Activated T-cell treated with anti-CD3 and anti-CD28 coated beads for 48 hours (primary cell): ENCODE measurements at places on chromosomes 6 and 20.

DNA sequence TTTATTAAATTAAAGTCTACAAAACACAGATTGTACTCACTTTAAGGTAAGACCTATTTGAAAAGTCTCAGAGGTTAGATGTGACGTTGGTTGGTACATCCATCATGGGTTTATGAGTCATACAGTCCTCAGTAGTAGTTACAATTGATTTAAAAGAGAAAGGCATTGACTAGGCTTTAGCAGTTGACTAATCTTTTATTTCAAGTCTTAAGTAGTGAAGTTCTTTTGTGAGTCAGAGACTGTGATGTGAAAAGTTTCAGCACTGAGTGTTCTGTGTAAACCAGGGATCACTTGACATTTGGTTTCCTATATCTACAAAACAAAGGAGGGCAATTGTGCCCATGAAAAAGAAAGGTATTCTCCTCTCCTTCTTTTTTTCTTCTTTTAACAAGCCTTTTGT, 221.3 kb downstream of the GRIK2 start:
- DNase-seq, result no peak

- no peak for DNase-seq
Observed at GRCh38 chr20:41483553-41483930, 116.9 kb upstream of the EMILIN3 start.

DNA sequence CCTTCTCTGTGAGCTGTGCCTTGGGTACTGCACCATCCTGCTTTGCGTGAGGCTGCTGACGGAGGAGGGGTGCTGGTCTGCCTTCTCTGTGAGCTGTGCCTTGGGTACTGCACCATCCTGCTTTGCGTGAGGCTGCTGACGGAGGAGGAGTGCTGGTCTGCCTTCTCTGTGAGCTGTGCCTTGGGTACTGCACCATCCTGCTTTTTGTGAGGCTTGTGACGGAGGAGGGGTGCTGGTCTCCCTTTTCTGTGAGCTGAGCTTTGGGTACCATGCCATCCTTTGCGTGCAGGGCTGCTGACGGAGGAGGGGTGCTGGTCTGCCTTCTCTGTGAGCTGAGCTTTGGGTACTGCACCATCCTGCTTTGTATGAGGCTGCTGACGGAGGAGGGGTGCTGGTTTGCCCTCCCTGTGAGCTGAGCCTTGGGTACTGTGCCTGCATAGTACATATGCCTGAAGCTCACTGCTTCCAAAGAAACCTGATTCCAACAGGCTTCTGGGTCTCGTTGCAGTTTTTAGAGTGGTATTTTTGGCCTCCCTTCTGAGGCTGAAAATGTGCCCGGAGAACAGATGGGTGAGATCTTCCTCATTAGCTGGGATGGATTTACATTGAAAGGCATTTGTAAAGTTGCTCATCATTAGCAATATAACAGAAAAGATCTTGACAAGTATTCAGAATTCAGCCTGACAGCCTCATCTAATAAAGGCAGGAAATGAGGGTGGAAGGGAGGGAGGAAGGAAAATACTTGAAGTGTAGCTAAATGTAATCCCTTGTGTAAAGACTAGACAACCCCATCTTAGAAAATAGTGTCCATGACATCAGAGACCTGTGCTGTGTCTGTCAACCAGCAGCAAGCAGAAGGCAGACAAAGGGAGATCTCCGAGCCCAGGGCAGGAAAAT, 46.8 kb upstream of the UNC93A start:
- no peak for DNase-seq

DNA sequence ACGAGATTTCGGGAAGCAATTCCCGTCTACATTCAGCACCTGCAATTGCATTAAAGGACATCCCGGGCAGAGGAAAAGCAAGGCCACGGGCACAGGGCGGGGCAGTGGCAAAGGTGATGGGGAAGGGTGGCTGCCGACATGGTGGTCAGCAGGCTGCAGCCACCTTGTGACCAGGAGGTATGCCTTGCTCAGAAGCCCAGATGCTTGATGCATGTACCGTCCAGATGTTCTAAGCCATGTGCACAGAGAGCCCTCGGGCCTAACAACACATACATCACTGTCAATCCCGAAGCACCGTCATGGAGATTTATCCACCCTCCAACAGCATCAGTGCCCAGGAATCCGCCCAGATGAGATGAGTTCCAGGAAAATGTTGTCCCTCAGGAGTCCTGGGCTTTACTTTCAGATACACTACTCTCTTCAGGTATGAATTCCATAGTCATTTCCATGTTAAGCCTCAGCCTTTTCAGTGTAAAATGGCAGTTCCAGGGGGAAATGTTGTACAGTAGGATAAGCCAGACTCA, 77.8 kb upstream of the FRMD1 start:
- no peak for DNase-seq

DNA sequence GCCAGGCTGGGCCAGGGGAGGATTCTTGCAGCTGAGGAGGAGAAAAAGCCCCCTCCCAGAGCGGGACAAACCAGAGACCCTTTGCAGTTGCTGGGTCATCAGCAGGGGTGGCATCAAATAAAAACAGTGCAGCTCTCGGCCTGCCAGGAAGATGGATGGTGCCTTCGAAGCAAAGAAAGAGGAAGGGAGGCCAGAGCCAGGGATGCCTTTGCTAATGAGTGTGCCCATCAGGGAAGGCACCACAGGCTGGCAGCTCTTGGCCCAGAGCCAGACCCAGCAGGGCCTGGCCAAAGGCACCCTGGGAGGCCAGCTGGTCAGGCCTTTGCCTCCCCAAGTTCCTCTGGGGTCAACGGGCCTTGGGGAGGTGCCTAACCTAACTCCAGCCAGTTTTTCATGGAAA, 26.3 kb upstream of the ZNF318 start:
- DNase-seq, result no peak

DNA sequence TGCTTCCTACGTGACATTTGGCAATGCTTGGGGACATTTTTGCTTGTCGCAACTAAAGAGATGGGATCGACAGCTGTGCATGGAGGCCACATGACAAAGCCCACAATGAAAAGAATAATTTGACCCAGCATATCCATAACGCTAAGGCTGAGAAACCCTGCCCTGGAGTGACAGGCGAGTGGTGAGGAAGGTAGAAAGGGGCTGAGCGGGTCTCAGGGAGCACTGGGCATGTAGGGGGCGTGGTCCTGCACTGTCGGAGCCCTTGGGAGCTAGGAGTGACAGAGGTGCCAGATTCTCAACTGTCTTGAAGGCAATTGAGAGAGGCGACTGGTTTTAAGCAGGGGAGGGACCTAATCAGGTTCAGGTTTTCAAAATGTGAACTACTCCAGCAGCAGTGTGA, 13.6 kb downstream of the GGTLC1 start:
- no peak for DNase-seq

- DNase-seq, result no peak
Observed at GRCh38 chr6:45942953-45943352, 72.7 kb downstream of the CLIC5 start.

- DNase-seq, result no peak
Observed at GRCh38 chr20:43430265-43431133, 27.2 kb upstream of the SRSF6 start.

- no peak for DNase-seq
Observed at GRCh38 chr20:44756011-44756688, 10.5 kb downstream of the KCNK15 start.

GRCh38 chr6:166152660-166153059, 15.0 kb downstream of the TBXT start:
- no peak for DNase-seq

DNA sequence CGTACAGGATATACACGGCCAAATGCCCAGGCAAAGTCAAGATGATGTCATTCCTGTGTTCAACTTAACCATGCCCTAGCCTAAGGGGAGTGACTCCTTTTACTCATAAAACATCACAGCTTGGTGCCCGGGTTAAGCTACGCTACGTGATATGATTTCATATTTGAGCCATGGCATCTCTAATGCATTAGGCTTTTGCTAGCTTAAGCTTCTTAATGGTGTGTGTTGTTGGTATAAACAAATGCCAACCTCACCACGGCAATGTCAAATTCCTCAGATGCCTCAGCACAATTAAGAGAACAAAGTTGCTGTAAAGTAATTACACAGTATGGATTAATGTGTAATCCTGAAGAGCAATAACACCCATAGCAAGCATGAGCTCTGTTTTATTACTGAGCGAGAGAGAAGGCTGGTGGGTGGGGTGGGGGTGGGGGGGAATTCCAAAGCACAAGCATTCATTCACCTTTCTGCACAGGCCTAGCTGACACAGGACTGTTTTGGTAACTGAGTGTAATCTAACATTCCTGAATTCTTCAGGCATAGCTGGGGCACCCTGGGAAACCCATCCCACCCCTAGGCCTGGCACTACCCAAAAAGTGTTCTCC, 44.7 kb upstream of the CNKSR3 start:
- no peak for DNase-seq

DNA sequence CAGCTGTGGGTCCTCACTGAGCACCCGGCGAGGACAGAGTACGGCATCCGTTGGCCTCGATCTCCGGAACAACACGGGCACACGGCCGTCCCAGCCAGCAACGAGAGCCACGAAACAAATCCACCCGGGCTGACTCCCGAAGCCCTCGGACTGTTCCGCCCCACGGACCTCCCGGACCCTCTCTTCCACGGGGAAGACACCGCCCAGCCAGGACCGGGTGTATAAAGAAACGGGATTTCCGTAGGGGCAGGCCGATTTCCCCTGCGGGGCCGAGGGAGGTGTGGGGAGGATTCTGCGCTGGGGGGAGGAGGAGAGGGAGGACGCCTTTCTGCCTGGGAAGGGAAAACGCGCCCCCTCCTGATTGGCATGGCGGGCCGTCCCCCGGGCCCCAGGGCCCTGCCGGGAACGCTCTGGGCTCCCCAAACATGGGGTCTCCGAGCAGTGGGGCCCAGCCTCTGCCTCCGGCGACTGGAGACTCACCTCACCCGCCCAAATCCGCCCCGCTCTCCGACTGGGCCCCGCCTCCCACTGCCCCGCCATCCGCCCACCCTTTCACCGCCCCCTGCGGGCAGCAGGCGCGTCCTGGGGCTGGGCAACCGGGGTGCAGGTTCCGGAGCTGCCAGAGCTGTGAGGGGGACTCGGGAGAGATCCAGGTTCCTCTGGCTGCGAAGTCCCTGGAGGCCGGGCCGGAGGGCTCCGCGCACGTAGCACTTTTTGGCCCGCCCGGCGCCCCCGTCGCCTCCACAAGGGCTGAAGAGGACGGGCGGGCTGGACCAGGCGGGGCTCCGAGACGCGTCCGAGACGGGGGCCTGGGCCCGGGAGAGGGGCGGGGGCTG, 679 bp upstream of the PPDPF start:
- DNase-seq, result peak; percentile 58

GRCh38 chr20:37841971-37842370, 61.0 kb upstream of the VSTM2L start:
- DNase-seq, result no peak

DNA sequence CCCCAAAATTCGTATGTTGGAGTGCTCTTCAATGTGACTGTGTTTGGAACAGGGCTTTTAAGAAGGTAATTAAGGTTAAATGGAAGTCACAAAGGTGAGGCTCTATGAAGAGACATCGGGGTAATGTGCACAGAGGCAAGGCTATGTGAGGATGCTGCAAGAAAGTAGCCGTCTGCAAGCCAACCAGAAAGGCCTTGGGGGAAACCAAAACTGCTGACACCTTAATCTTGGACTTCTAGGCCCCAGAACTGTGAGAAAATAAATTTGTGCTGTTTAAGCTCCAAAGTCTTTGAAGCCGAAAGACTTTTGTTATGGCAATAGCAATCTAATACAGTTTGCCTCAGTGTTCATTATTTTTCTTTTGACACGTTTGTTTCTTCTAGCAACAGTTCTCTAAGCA, 2.4 kb upstream of the IRAK1BP1 start:
- DNase-seq, result no peak

DNA sequence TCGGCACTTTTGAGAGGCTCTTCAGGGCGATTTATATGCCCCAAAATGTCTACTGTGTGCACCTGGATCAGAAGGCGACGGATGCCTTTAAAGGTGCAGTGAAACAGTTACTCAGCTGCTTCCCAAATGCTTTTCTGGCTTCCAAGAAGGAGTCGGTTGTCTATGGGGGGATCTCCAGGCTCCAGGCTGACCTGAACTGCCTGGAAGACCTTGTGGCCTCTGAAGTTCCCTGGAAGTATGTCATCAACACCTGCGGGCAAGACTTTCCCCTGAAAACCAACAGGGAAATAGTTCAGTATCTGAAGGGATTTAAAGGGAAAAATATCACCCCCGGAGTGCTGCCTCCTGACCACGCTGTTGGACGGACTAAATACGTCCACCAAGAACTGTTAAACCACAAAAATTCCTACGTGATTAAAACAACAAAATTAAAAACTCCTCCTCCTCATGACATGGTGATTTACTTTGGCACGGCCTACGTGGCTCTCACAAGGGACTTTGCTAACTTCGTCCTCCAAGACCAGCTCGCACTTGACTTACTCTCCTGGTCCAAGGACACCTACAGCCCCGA, 8.2 kb downstream of the GCNT2 start:
- DNase-seq, result no peak

DNA sequence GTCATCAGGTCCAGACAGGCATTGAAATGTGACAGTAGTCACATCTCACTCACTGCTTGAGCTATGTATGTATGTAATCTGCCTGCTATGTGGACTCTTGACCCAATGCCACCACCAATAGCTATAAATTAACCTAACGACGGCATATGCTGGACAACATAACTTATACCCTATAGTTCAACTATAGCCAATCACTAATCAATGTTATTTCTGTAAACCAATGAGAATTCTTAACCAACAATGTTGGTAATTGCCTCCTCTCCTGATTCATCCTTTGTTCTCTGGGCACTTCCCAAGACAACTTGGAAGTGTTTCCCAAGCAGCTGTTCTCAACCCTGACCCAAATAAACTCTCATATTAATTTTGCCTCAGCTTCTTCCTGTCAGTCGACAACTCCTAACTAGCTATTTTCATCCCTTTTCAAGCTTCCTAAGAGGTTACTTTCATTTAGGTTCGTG, 24.1 kb upstream of the SERPINB1 start:
- DNase-seq, result no peak

DNA sequence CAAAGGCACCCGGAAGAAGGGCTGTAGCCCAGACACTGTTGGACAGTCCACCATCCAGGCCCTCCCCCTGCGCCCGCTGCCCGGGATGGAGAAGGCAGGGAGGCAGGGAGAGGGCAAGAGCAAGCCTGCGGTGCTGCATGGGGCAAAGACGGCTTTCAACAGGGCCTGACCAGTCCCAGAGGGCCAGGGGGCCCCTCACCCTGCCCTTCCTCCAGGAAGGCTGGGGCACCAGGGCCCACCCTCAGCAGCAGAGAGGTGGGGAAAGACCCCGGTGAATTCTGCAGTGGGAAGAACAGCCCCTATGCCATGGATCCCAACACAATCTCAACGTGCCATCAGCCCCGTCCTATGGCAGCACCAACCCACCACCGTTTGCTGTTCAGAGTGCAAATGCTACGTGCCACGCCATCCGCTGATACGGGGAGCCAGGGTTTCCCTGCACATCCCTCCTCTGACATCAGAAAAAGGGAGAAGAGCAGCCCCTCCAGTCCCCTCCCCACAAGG, 41.1 kb downstream of the RRBP1 start:
- DNase-seq, result no peak
